ENCODE measurements at places on chromosomes 2 and 18.

GRCh38 chr18:34001376-34001775, 223.3 kb downstream of the NOL4 start:
- no peak for DNase-seq

DNA sequence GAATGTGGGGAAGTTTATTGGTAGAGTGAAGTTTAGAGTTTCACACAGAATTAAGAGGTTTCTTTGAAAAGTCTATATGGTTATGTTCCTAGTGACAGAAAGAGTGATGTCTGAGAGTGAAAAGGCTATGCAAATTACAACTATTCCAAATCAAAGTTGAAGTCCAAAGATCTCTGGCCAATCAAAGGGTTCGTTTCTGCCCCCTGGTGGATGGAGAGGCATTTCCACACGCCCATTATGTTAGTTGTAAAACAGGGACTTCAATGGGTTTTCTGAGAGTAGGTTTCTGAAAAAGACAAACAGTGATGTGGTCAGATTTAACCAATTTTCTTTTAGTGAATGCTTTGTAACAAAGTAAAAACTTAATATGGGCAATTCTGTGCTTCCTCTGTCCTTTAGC, 441.5 kb upstream of the POU3F3 start:
- DNase-seq: no peak

DNA sequence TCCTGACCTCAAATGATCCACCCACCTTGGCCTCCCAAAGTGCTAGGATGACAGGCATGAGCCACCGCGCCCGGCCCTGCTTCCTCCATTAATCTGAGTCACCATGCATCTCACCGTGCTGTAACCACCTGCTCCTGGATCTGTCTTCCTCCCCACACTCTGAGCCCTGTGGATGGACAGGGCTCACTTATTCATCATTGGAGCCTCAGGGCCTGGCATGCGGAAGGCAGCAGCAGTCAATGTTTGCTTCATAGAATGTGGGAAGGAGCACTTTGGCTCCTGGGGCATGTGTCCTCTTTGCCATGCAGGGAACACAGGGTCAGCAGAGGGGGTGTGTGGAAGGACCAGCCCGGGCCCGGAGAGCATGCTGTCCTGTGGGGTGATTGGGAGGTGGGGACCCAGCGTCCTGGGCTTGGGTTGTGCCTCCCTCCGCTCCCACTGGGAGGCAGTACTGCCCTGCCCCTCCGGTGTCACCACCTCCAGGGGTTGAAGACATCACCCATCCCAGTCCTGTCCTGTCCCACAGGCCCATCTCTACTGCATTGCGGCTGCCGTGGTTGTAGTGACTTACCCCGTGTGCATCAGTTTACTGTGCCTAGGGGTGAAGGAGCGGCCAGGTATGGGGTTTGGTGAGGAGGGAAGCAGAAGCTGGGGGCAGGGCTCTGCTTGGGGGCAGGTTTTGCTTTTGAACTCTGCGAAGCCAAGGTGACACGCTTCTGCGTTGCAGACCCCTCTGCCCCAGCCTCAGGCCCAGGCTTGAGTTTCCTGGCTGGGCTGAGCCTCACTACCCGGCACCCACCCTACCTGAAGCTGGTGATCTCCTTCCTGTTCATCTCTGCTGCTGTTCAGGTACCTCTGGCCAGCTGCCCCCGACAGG, 11.5 kb downstream of the MFSD2B start:
- no peak for DNase-seq

DNA sequence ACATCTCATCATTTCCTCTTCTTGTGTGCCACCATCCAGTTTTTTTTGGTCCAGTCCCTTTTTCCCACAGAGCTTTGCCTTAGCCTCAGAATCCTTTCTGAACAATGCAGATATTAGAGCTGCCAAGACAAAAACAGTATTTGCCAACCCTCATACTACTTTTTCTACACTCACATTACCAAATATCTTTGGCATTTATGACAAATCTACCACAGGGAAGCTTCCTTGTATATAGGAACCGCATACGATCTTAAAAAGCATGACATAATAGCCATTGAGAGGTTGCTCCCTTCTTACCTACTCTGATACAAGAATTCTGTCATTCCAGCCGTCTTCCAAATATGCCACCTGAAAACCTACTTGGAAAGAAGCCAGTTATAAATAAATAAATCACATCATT, 9.4 kb downstream of the ZNF24 start:
- DNase-seq: no peak

- DNase-seq: peak; percentile 79
Observed at GRCh38 chr2:12501469-12502158, 215.1 kb upstream of the TRIB2 start.

GRCh38 chr2:217055624-217056023, 195.8 kb upstream of the TNP1 start:
- no peak for DNase-seq

DNA sequence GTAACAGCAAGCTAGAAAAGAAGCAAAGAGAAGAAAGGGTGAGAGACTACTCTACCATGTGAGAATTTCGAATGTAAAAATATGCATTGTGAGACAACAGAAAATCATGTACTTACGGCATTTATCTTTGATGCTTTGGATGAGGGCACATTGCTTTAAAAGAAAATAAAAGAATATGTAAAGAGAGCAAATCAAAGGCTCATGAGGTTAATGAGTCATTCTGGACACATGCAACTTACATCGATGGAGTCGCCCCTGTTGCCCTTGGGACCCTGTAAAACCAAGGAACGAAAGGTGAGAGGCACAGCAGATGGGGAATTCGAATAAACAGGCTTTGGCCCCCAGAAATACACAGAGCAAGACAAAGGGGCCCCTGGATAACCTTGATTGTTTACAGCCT, 69.0 kb downstream of the COL6A3 start:
- no peak for DNase-seq

DNA sequence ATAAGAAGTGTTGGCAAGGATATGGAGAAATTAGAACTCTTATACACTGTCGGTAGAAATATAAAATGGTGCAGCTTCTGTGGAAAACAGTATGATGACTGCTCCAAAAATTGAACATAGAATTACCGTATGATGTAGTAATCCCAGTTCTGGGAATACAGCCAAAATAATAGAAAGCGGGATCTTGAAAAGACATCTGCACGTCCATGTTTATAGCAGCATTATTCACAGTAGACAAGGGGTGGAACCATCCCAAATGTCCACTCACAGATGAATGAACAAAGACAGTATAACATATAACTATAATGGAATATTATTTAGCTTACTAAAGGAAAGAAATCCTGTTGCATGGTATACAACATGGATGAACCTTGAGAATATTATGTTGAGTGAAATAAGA, 257.7 kb downstream of the TDRD15 start:
- no peak for DNase-seq

GRCh38 chr18:77088963-77089722, 43.4 kb downstream of the MBP start:
- DNase-seq: no peak

- DNase-seq: no peak
Observed at GRCh38 chr18:8358033-8358765, 251.0 kb upstream of the RAB12 start.

- DNase-seq: no peak
Observed at GRCh38 chr2:27627963-27628766, 647 bp downstream of the CCDC121 start.

- DNase-seq: no peak
Observed at GRCh38 chr18:37298816-37299215, 266.8 kb downstream of the CELF4 start.

All from heart right ventricle (tissue), 16 donors.